Naive B cell (primary cell): ENCODE measurements at places on chromosomes 3 and 15. TPM values are rescaled to one million over a fixed set of nuclear protein-coding genes. Genes with fewer than 3 reads are reported as not detected.

DNA sequence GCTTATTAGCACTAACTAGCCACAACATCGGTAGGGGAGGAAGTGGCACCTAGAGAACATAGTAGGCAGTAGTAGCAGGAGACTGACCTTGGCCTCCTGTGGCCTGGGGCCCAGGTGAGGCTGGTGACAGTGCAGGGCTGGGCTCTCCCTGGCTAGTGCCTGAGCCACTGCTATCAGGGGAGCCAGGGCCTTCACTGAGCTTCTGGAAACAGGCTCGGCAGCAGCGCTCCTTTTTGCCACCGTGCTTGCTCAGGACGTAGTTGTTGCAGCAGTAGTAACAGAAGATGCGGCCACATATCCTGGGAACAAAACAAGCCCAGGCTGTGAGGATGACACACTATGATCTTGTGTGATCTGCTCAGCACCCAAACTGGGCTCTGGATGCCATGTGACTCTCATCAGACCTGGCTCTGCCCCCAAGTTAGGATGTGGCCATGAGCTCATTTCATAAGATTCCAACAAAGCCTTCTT, 15.1 kb downstream of the CXCR6 start:
- no peak overlapping the region for H3K27ac ChIP-seq
- no peaks in the 10 kb centered on the region for H3K27me3 ChIP-seq
- H3K36me3 ChIP-seq: peaks cover 47% of the 10 kb centered on the region
- peaks cover 2% of the 10 kb centered on the region for H3K4me1 ChIP-seq
- H3K4me3 ChIP-seq: no peak overlapping the region

- no peak overlapping the region for H3K27ac ChIP-seq
- no peak for DNase-seq
- H3K36me3 ChIP-seq: peaks cover 18% of the 10 kb centered on the region
- H3K4me1 ChIP-seq: peaks cover 8% of the 10 kb centered on the region
- no peak overlapping the region for H3K4me3 ChIP-seq
Measured at GRCh38 chr15:58919232-58919631, 14.2 kb downstream of the SLTM start.

DNA sequence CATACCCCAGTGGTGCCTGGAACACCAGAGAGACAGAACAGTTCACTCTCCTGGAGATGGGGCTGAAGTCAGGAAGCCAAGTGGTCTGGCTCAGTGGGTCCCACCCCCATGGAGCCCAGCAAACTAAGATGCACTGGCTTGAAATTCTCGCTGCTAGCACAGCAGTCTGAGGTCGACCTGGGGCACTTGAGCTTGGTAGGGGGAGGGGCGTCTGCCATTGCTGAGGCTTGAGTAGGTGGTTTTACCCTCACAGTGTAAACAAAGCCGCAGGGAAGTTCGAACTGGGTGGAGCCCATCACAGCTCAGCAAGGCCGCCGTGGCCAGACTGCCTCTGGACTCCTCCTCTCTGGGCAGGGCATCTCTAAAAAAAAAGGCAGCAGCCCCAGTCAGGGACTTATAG, 272.0 kb downstream of the KLF13 start:
- H3K4me1 ChIP-seq: no peaks in the 10 kb centered on the region
- H3K27ac ChIP-seq: no peak overlapping the region
- peaks cover 29% of the 10 kb centered on the region for H3K27me3 ChIP-seq
- H3K4me3 ChIP-seq: no peak overlapping the region
- no peaks in the 10 kb centered on the region for H3K36me3 ChIP-seq

DNA sequence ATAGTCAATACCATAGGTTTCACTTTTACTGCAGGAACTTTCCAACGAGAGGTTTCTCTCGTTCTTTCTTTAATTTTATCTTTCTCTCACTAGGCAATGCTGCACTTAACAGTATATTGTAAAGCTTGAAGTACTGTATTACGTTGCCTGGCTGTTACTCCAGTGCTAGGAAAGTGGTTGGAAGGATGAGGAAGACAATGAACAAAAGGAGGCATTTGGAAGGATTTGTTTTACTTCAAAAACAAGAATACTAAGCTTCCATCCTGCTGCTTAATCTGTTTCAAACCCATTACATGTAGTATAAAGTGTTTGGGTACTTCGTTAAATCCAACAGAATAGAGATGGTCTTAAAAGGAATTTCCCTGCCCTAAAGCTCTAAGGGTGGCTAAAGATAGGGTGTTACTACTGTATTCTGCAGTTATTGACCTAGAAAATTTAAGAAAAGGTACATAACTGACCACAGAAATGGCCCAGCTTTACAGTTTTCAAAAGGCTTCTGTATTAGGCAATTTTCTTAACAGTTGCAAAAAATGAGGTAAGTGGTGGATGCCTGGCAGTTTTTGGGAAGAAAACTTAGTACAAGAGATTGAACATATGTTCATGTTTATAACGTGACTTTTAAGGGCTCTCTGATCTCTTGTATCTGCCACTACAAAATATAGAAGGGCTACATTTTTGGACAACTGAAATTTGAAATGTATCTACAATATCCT, 785 bp upstream of the IFT57 start:
- DNase-seq: no peak
- no peaks in the 10 kb centered on the region for H3K36me3 ChIP-seq
- peak overlapping the region; percentile 99 for H3K27ac ChIP-seq
- peak overlapping the region; percentile 97 for H3K4me3 ChIP-seq
- H3K4me1 ChIP-seq: peaks cover 27% of the 10 kb centered on the region
- no peaks in the 10 kb centered on the region for H3K27me3 ChIP-seq

GRCh38 chr3:113054552-113054951, 63.8 kb downstream of the GTPBP8 start:
- DNase-seq: no peak
- no peaks in the 10 kb centered on the region for H3K36me3 ChIP-seq
- no peak overlapping the region for H3K27ac ChIP-seq
- no peaks in the 10 kb centered on the region for H3K27me3 ChIP-seq
- H3K4me1 ChIP-seq: peaks cover 10% of the 10 kb centered on the region
- H3K4me3 ChIP-seq: no peak overlapping the region

DNA sequence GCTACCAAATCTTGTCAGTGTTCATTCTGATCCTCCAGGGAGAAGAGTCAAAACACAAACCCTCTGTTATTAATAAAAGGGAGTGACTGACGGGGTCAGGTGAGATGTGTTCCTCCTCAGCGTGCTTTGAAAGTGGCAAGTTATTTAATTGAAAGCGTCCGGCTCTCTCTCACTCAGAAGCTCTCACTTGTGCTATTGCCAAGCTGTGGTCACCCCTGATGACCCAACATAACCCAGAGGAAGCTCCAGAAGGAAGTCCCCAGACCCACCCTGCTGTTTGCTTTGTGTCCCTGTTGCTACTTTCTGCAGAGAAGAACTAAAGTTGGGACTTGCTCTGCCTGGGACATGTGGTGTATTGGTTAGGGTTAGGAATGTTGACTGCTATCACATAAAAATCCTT, 235.6 kb downstream of the EDEM1 start:
- no peak for DNase-seq
- H3K4me1 ChIP-seq: peaks cover 9% of the 10 kb centered on the region
- H3K27me3 ChIP-seq: peaks cover 6% of the 10 kb centered on the region
- no peaks in the 10 kb centered on the region for H3K36me3 ChIP-seq

DNA sequence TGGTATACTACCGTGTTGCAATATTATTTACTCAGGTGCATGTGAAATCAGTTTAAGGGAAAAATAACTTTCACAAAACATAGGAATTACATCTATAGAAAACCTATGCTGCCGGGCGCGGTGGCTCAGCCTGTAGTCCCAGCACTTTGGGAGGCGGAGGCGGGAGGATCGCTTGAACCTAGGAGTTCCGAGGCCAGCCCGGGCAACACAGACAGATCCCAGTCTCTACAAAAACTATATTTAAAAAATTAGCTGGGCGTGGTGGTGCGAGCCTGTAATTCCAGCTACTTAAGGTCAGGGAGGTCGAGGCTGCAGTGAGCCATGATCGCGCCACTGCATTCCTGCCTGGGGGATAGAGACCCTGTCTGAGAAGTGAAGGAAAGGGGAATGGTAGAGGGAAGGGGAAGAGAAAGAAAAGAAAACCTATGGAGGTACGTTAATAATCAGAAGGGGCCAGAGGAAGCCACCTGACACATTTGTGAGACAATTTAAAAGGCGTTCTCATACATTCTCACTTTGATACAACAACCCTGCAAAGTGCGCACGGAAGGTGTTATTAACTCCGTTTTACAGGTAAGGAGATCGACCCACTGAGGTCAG, 456 bp upstream of the TMEM62 start:
- DNase-seq: no peak
- no peaks in the 10 kb centered on the region for H3K36me3 ChIP-seq
- peak overlapping the region; percentile 98 for H3K27ac ChIP-seq
- H3K4me3 ChIP-seq: peak overlapping the region; percentile 83
- peaks cover 20% of the 10 kb centered on the region for H3K4me1 ChIP-seq

GRCh38 chr15:78247911-78248310, 13.5 kb upstream of the ACSBG1 start:
- no peaks in the 10 kb centered on the region for H3K36me3 ChIP-seq
- H3K4me1 ChIP-seq: no peaks in the 10 kb centered on the region
- H3K27ac ChIP-seq: no peak overlapping the region
- no peak overlapping the region for H3K4me3 ChIP-seq

GRCh38 chr15:28901587-28901980, 15.8 kb downstream of the APBA2 start:
- no peaks in the 10 kb centered on the region for H3K36me3 ChIP-seq
- no peak overlapping the region for H3K4me3 ChIP-seq
- no peak overlapping the region for H3K27ac ChIP-seq
- no peaks in the 10 kb centered on the region for H3K27me3 ChIP-seq
- H3K4me1 ChIP-seq: no peaks in the 10 kb centered on the region

GRCh38 chr15:38531509-38531908, 33.1 kb downstream of the RASGRP1 start:
- H3K36me3 ChIP-seq: no peaks in the 10 kb centered on the region
- H3K27ac ChIP-seq: no peak overlapping the region
- H3K4me3 ChIP-seq: no peak overlapping the region

GRCh38 chr15:67185621-67186225, 68.7 kb downstream of the AAGAB start:
- no peak overlapping the region for H3K4me3 ChIP-seq
- H3K27me3 ChIP-seq: no peaks in the 10 kb centered on the region
- peaks cover 16% of the 10 kb centered on the region for H3K4me1 ChIP-seq
- DNase-seq: no peak
- H3K36me3 ChIP-seq: peaks cover 26% of the 10 kb centered on the region

DNA sequence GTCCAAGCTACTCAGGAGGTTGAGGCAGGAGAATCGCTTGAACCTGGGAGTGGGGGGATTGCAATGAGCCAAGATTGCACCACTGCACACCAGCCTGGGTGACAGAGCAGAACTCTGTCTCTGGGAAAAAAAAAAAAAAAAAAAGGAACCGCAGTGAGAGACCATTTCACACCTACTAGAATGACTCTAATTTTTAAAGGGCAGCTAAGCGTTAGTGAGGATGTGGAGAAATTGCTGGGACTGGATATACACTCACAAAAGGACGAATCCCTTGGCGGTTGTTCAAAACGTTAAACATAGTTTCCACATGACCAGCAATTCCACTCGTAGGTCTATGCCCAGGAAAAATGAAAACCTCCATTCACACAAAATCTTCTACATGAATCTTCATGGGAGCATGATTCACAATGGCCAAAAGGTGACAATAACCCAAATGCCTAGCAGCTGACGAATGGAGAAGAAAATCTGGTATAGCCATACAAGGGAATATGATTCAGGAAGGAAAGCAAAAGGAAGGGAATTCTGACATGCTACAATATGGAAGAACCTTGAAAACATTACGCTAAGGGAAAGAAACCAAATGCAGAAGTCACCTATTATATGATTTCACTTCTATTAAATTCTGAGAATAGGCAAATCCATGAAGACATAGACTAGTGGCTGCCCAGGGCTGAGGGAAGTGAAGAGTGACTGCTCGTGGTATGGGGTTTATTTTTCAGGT, 127.0 kb downstream of the CHSY1 start:
- H3K27ac ChIP-seq: peak overlapping the region; percentile 81
- peaks cover under 1% of the 10 kb centered on the region for H3K36me3 ChIP-seq
- peak; percentile 55 for DNase-seq
- H3K27me3 ChIP-seq: no peaks in the 10 kb centered on the region

- H3K4me1 ChIP-seq: no peaks in the 10 kb centered on the region
- DNase-seq: no peak
Measured at GRCh38 chr3:14616606-14617507, 34.7 kb upstream of the CCDC174 start.

- no peaks in the 10 kb centered on the region for H3K27me3 ChIP-seq
- no peak for DNase-seq
Measured at GRCh38 chr3:187807086-187807862, 62.0 kb upstream of the BCL6 start.

DNA sequence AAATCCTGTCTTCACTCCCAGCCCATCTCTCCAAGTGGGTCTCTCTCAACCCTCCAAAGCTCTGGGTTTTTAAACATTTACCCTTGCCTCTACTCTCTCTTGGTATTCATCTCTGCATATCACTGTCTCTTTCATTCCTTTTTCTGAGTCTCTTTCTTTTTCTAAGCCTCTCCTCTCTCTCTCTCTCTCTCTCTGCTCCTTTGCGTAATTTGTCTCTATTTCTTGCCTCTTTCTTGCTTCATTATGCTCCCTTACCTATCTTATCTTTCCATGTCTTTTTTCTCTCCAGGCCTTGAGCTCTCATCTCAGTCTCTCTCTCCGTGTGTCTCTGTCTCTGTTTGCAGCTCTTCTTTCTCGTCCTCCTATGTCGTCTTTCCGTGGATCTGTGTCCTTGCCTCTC, 678 bp upstream of the SCAMP5 start:
- no peak for DNase-seq
- peaks cover 24% of the 10 kb centered on the region for H3K4me1 ChIP-seq
- no peak overlapping the region for H3K27ac ChIP-seq
- H3K36me3 ChIP-seq: peaks cover 5% of the 10 kb centered on the region

DNA sequence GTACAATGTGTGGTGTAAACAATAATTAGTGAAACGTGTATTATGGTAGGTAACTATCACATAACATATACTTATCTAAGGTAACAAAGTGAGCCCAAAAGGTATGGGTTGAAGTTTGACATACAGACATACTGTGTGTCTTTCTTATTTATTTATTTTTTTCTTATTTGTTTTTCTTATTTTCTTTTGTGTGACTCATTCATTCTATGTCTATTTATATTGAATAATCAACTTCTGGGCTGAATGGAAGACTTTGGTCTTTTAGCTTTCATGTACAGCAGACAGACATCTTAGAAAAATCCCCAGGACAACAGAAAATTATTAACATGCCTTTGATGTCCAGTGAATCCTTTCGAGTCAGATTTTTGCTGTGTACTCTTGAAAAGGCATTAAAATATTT, 200.3 kb upstream of the SLC2A2 start:
- H3K27ac ChIP-seq: no peak overlapping the region
- H3K4me3 ChIP-seq: no peak overlapping the region
- no peak for DNase-seq
- H3K4me1 ChIP-seq: no peaks in the 10 kb centered on the region
- H3K36me3 ChIP-seq: no peaks in the 10 kb centered on the region

CHRD gene
- polyA plus RNA-seq: not detected

IL17RC gene
- polyA plus RNA-seq: 8.0 TPM

GXYLT2 gene
- polyA plus RNA-seq: not detected

BCL2A1 gene
- polyA plus RNA-seq: 56.1 TPM

UCN2 gene
- polyA plus RNA-seq: not detected

C3orf80 gene
- polyA plus RNA-seq: not detected

AADAC gene
- not detected for polyA plus RNA-seq

CFAP91 gene
- polyA plus RNA-seq: not detected
